ENCODE measurements at places on chromosomes 3 and 15.

DNA sequence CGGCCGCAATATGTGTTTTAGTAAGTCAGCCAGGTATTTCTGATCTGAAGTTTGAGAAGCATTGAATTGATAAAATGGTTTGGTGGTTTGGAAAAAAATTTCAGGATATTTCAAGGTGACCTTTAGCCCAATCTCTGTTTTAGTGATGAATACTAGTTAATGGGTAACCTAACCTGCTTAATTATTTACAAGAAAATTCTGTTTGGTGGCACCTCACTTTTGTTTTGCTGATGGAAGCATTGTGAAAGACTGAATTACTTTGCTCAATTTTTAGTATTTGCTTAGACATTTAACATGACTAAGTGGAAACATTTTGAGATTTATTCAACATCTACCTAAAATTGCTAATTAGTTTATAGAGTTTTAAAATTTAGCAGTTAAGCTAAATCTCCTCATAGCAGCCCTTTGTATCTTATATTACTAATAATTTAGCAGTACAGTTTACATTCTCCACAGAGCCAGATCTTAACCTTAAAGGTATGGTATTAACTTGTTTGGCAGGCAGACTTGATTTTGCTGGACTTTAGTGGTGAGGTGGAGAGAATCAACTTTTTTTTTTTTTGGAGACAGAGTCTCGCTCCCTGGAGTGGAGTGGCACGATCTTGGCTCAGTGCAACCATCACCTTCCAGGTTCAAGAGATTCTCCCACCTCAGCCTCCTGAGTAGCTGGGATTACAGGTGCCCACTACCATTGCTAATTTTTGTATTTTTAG is 35.4 kb downstream of the GRAMD1C start:
- DNase-seq = no peak

GRCh38 chr3:154244644-154245043 is 79.6 kb downstream of the DHX36 start:
- no peak for DNase-seq

GRCh38 chr3:45958321-45958791 is 15.1 kb downstream of the CXCR6 start:
- DNase-seq = no peak

DNA sequence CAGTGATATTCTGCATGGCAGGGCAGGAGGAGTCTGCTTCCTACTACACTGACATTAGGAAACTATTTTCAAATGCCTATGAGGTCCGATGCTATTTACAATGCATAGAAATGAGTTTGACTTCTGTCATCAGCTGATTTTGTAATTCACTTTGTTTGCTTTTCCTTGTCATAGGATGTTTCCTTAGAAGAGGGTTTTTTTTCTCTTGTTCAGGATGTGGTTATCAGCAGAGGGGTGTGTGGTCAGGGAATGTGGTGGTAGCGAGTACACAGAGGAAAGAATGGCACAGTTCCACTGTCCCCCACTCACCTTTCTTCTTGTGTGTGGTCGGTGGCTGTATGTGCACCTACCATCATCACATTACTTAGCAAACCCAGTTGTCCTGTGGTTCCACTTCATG is 231.5 kb downstream of the LRTM1 start:
- no peak for DNase-seq

DNA sequence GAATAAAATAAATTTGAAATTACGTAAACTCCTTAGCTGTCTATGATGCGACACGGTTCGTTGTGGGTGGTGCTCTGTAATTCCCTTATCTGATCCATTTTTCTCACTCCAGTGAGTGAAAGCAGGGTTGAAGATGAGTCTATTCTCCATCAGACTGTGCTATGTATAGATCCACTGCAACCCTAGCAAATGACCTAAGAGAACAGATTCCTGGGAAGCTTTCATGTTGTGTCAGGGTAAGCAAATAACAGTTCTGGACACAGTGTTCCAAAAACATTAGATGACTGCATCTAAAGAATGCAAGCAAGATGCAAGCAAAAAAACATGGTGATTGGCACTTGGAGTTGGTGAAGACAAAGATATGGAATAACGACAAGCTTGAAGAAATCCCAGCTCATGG is 239.3 kb downstream of the SLC9A9 start:
- DNase-seq = no peak

All from amniotic stem cell (primary cell).